Breast epithelium (tissue), 4 donors: ENCODE measurements at places on chromosomes 3 and 15. TPM values are rescaled to one million over a fixed set of nuclear protein-coding genes. Genes with fewer than 3 reads are reported as not detected.

Gene GOLGA6L9
- 7.5 TPM for total RNA-seq

- DNase-seq: no peak
These were observed 14.1 kb downstream of the TEX264 start for GRCh38 chr3:51684971-51685751.

Gene CAMKV
- total RNA-seq: not detected

- no peak for DNase-seq
These were observed 41.0 kb upstream of the LIMD1 start for GRCh38 chr3:45553469-45553974.

GRCh38 chr15:90711418-90711824 is 5.7 kb upstream of the BLM start:
- no peak for DNase-seq

DNA sequence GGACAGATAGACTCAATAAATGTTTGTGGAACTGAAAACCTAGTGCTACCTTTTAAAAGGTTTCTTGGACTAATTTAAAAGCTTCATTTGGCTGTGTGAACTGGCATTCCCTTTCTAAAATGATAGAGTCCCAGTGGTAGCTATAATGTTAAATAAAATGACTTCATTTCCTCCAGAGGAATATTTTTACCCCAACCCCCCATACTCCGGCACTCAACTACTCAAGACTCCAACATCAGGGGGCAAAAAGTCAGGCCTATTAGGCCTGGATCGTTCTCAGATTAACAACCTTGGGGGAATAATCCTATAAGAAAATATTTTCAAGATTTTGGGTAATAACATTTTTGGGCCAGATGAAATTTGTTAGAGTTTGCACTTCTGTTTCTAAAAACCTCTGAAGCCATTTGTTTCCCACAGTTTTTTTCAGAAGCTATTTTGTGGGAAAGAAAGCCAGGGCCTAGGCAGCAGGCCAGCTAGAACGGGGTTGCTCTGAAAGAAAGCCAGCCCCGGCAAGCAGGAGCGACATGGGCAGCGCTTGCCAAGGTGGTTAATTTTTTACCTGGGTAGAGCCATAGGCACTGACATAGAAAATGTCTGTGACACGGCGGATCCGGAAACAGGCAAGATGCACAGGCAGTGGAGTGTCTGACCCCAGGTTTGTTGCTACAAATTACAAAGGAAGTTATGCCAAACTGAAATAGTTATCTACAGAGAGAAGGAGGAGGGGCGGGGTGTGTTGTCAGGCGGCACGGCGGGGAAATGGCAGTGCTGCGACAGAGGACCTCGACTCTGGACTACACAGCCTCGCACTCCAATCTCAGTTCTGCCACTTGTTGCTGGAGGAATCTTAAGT is 84.6 kb downstream of the MAGI1 start:
- DNase-seq: peak; percentile 56

Gene BTLA
- total RNA-seq: 1.5 TPM

Gene CCR9
- not detected for total RNA-seq

- no peak for DNase-seq
These were observed 83.8 kb downstream of the GADL1 start for GRCh38 chr3:30810625-30811024.

Gene CCR2
- 2.2 TPM for total RNA-seq

Gene CYP11A1
- total RNA-seq: 1.3 TPM

Gene PP2D1
- not detected for total RNA-seq

Gene CCK
- total RNA-seq: not detected

DNA sequence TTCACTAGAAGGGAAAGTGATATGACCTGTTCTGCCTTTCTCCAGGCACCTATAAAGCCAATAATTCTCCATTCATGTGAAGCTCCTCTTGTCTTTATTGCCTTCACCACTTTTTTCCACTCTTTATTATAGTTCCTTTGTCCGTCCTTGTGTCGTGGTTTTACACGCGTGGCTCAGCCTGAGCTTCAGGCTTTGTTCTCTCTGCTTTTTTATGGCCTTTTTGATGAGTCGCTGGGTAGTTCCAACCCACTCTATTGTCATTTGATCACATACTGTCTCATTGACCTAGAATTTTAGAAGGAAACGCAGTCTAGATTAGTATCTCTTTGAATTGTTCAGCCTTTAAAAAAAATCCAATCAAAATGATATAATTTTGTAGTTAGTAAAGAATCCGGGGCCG is 403.2 kb downstream of the PTPRG start:
- DNase-seq: no peak

DNA sequence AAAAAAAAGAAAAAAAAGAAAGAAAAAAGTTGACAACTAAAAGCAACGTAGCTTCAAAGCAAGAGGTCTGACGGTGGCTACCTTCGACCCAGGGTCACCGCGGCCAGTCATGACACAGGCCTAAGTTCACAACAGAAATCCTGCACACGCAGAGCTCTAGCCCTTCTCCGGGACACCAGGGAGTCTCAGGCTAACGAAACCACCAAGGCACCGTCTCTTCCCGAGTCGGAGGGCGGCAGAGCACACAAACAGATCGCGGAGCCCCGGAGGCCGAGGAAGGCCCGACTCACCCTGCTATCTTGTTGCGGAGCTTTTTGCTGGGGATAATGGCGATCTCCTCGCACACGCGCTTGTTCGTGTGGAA is 584 bp downstream of the RPS17 start:
- DNase-seq: no peak

Gene C2CD4A
- total RNA-seq: not detected

Gene CNTN3
- 3.6 TPM for total RNA-seq

DNA sequence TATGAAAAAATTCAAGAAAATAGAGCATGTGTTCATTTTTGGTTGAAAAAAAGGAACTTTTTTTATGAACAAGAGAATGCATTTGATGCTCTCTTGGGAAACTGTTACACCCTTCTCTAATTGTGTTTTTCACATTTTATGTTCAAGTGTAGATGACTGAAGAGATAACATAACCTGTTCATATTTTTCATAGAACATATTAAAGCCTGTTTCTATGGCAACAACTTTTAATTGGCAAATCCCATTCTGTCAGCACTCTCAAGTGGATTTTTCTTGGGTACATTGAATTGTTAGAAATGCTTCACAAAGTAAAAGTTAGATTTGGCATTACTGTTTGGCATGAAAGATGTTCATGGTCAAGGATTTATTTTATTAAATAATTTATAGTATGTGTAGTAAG is 117.5 kb downstream of the MBNL1 start:
- no peak for DNase-seq

GRCh38 chr15:28098360-28098765 is 752 bp downstream of the OCA2 start:
- no peak for DNase-seq

GRCh38 chr3:32360493-32360827 is 31.2 kb upstream of the CMTM7 start:
- no peak for DNase-seq

DNA sequence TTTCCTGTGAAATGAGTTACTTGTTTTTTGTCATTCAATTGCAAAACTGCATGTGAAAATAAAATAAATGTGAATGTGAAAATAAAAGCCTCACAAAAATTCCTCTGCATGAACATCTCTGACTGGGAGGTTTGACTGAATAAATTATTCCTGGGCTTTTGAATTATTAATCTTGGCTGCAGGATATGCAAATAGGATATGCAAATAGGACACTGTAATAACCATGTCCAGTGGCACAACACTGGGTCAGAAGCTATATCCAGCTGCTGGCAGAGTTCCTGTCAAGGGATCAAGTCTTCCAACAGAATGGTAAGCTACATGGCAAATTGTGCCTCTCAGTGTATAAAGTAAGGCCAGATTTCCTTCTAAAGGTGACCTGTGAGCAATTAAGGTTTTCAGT is at the start of gene SUCNR1:
Gene SUCNR1 (plus strand): TSS at position 246 of the 400 bp plus-strand sequence. CDS start 6,250 bp downstream, outside the sequence.
- DNase-seq: no peak

Gene PRTG
- total RNA-seq: 11.6 TPM

Gene TRH
- not detected for total RNA-seq

DNA sequence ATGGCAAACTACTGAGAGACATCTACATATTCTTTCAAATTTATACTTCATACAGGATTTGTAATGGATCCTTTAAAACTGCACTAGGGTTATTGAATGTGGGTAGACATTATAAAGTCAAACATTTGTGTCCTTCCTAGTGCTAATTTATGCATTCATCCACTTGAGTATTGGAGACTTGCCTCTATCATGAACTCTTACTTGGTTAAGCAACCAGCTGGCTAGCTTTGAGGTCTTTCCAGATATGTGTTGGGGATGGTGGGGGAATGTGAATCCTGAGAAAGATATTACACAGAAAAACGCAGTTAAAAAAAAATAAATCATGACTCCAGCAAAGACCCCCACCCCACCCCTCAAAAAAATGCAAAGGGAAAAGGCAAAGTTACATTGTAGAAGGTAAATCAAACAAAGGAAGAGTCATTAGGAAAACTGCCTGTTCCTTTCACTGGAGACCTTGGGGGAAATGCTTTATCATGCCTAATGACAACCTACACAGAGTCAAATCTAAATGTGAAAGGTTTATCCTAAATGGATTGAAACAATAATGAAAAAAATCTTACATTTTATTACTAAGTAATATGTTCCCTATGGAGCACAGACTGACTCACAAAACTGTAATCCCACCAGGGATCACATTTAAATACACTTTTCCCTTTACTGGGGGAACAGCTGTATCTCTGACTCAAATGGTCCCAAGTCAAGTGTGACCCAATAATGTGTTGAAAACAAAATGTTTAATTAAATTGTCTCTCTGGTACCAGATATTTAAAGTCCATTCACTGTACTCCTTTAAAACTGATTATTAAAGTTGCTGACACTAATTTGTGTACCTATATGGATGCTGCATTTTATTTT is 522.3 kb downstream of the ROBO1 start:
- no peak for DNase-seq

- DNase-seq: no peak
These were observed 47.2 kb upstream of the CNTN3 start for GRCh38 chr3:74661672-74662071.

Gene ARHGAP31
- total RNA-seq: 19.3 TPM

Gene ARPIN
- 17.0 TPM for total RNA-seq

DNA sequence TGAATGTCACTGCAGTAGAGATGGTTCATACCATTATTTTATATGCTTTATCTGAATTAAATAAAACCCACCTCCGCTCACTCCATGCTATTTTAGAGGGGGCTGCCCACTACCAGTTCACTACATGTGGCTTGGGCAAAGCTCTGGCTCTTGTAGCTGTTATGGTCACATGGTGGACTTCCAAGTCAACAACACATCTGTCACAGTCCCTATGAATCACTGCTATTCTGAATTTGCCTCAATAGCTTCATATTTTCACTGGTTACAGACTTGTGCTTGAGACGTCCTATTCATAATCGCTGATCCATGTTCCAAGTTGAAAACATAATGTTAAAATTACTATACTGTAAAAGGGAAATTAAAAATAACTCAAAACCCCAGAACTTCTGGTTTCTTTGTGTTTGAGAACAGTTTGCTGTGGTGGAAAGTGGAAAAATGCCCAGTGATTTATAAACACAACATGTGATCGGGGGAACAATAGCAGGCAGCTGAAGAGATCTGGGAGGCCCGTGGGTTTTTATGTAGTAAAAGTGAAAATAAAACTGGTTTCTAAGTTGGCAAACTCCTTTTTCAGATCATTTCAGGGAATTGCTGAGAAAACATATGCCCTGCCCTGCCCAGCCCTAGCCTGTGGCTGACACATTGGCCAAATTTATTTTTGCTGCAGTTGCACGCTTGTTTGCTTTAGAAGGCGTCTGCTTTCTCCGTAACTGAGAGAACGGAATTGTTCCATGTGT is 128.8 kb upstream of the PRR23C start:
- DNase-seq: no peak

GRCh38 chr3:197269024-197269423 is 29.4 kb downstream of the DLG1 start:
- no peak for DNase-seq

Gene EFCC1
- 1.6 TPM for total RNA-seq

- no peak for DNase-seq
These were observed 195.4 kb upstream of the WNT5A start for GRCh38 chr3:55682461-55682860.

DNA sequence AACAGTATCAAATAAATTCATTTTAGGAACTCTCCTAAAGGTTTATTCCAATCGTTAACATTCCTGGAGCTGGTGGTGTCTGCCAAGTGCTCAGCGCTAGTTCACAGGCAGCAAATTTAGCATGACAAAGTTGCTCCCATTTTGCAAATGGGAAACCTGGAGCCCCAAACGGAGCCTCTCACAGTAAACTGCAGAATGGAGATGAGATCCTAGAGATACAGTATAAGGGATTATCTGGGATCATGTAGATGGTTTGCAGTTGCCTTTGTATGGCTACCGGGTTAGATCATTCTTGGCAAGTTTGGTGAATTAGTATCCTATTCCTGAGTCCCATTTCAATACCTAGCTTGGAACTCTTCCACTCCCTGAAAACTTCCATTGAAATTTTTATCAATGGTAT is 173.7 kb downstream of the CDIN1 start:
- DNase-seq: no peak

Gene TGM4
- not detected for total RNA-seq
